M059J (cell line): ENCODE measurements at places on chromosomes 7 and 10. TPM values are rescaled to one million over a fixed set of nuclear protein-coding genes. Genes with fewer than 3 reads are reported as not detected.
A peak's percentile ranks its signal among the peaks of the same experiment; 100 is the strongest.

PTPRN2 gene
- total RNA-seq: 2.2 and 2.3 TPM in 2 replicates

HOXA5 gene
- 0.69 and 3.0 TPM in 2 replicates for total RNA-seq

GPC2 gene
- 2.8 and 4.2 TPM in 2 replicates for total RNA-seq

OR6V1 gene
- not detected in 2 replicates for total RNA-seq

CALML5 gene
- total RNA-seq: not detected in 2 replicates

HMX2 gene
- total RNA-seq: 0.07 and 0.96 TPM in 2 replicates

CDC14C gene
- 0.07 and 0.10 TPM in 2 replicates for total RNA-seq

GFRA1 gene
- 32.2 and 49.4 TPM in 2 replicates for total RNA-seq

CNNM1 gene
- total RNA-seq: 1.6 and 2.4 TPM in 2 replicates

CC2D2B gene
- total RNA-seq: not detected in 2 replicates

SKIDA1 gene
- total RNA-seq: 1.2 and 1.9 TPM in 2 replicates

GRCh38 chr7:66142996-66143395 is 28.3 kb downstream of the CRCP start:
- no peak for DNase-seq

GRCh38 chr10:9608602-9609001 is 1409.1 kb upstream of the CELF2 start:
- DNase-seq: no peak

GRCh38 chr10:85067955-85068354 is 739.6 kb downstream of the CCSER2 start:
- no peak for DNase-seq

- no peak for DNase-seq
These were observed 253.1 kb upstream of the RHOBTB1 start for GRCh38 chr10:61197057-61197456.

DNA sequence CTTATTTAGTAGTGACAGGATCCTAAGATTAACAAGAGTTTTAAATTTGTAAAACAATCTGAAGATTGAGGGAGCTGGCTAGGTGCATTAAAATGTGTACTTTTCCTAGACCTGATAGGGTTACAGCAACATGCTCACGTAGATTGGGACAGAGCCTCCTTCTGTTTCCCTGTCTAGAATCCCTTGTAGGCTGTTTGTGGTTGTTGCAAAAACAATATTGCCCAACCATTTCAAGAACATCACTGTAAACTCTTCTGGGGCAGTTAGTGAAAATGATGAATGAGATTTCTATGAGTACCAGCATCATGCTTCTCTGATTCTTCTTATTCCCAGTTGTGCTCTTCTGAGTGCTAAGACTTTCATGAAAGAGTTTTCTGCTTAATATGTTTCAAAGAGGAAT is 14.7 kb upstream of the CPED1 start:
- DNase-seq: no peak

- peak; percentile 61 for DNase-seq
These were observed 107.2 kb downstream of the EPC1 start for GRCh38 chr10:32239769-32240168.

DNA sequence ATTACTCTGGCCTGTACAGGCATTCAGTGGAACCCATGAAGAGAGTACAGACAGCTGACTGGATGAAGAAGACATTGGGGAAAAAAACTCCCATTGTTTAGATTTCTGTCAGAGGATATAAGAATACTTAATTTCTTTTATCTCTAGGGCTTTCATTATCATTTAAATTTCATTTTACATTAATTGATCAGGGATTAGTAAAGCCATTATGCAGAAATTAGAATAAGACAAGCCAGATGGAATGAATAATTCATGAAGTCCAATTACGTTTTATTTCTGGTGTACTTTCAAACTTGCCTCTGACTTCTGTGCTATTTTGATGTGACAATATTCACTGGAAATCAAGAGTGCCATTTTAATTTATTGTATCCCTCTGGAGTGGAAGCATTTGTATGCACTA is 247.0 kb downstream of the SLC25A13 start:
- DNase-seq: no peak

GRCh38 chr7:135333946-135334345 is 100.3 kb downstream of the STRA8 start:
- DNase-seq: no peak

DNA sequence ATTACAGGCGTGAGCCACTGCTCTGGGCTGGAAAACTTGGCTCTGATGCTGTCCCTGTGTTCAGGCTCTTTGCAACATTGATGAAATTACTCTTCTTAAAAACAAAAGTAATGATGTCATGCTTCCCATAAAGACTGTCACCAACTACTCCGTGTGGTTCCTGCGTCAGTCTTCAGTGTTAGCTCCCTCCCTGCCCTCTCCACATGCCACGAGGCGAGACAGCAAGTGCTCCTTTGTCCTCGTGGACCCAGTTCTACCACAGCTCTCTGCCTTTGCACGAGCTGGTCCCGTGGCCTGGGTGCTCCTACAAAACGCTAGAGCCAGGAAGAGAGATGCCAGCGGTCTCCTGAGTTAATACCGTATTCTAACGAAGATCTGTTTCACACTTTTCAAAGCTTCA is 194.5 kb downstream of the SDK1 start:
- DNase-seq: peak; percentile 5

- DNase-seq: no peak
These were observed 30.3 kb upstream of the KBTBD2 start for GRCh38 chr7:32921896-32922295.

GRCh38 chr7:16770657-16771329 is 17.2 kb downstream of the TSPAN13 start:
- DNase-seq: no peak

- DNase-seq: peak; percentile 42
These were observed 206.2 kb downstream of the ZNF365 start for GRCh38 chr10:62580396-62580795.

GRCh38 chr10:3239920-3240894 is 67.6 kb upstream of the PITRM1 start:
- DNase-seq: no peak

GRCh38 chr10:77801474-77802161 is 124.9 kb downstream of the DLG5 start:
- peak; percentile 47 for DNase-seq

DNA sequence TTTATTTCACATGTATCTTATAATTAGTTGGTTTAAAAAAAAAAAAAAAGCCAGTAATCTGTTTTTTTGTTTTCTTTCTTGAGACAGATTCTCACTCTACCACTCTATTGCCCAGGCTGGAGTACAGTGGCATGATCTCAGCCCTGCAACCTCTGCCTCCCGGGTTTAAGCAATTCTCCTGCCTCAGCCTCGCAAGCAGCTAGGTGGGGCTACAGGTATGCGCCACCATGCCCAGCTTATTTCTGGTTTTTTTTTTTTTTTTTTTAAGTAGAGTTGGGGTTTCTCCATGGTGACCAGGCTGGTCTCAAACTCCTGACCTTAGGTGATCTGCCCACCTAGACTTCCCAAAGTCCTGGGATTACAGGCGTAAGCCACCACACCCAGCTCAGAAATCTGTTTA is 34.1 kb upstream of the CAPZA2 start:
- DNase-seq: no peak

- no peak for DNase-seq
These were observed 668.0 kb upstream of the MBL2 start for GRCh38 chr10:53440601-53441000.

- no peak for DNase-seq
These were observed 160.3 kb downstream of the CELF2 start for GRCh38 chr10:11177926-11178471.

GRCh38 chr10:52451817-52452216 is 137.7 kb downstream of the DKK1 start:
- DNase-seq: peak; percentile 94

DNA sequence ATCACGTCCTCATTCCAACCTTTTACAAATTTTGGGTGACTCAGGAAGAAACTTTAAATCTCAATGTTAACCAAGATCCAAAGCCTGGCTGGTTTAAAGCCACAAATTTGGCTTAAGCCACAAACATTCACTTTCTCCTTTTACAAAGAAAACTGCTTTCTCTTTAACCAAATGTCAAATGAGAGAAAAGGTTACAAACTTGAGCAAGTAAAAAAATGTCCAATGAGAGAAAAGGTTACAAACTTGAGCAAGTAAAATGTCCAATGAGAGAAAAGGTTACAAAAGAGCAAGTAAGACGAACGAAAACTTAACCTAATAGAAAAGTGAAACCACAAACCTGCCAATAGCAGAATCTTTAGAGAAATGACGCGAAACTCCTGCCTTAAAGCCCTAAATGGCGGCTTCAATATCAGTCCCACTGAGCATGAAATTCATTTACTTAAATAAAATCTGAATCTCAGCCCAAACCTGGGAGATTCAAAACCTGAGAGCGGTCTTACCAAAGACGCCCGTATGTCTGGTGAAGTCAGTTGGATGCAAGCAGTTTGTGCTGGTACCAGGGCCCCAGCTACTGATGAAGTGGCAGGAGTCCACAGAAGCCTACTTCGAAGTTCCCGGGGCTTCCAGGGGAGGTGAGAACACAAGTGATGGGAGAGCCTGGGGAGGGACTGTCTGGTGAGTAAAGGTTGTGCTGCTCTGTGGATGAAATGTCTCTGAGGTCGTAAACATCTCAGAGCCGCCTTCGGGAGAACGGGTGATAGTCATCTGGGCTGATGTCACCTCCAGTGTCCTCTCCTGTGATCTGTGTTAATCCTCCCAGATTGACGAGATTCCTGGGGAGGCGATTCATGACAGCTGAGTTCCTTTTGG is 74.6 kb downstream of the PAXIP1 start:
- peak; percentile 95 for DNase-seq

GRCh38 chr7:16543456-16543855 is 16.8 kb downstream of the LRRC72 start:
- DNase-seq: no peak

- no peak for DNase-seq
These were observed 125.4 kb upstream of the SORCS3 start for GRCh38 chr10:104515678-104516199.

- no peak for DNase-seq
These were observed 1.8 kb downstream of the GOLGA7B start for GRCh38 chr10:97851341-97852001.

DNA sequence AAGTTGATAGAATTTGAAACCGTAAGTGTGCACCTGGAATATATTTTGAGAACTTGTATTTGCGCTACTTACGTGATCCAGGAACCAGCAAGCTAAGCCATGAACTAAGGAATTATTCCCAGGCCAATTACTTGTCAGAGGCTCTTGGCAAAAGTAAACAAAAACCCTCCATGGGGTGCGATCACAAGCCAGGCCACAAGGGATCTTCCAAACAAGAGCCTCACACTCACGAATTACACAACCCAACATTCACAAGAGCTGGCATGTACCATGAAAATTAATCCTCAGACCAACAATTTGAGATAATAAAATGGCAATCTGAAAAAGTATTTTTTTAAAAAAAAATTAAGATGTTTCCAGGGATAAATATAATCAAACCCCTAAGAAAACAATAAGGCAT is 467.0 kb upstream of the AKR1E2 start:
- DNase-seq: no peak

DNA sequence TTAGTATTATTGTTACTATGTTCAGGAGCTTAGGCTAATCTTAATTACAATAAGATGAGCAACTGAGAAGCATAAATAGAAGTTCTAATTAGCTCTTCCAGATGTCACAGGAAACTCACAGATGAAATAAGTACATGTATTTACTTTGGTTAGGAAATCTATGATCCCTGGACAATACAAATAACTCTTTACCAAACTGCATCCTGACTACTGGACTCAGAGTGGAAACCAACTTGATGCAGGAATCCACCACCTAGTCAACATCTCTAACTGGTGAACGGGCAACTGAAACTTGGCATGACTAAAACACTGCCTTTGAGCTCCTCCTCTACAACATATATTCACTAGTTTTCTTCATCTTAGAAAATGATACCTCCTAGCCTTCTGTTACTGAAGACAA is 193.2 kb downstream of the AGMO start:
- DNase-seq: no peak

GRCh38 chr10:108521827-108522492 is 1357.5 kb upstream of the SORCS1 start:
- DNase-seq: no peak

DNA sequence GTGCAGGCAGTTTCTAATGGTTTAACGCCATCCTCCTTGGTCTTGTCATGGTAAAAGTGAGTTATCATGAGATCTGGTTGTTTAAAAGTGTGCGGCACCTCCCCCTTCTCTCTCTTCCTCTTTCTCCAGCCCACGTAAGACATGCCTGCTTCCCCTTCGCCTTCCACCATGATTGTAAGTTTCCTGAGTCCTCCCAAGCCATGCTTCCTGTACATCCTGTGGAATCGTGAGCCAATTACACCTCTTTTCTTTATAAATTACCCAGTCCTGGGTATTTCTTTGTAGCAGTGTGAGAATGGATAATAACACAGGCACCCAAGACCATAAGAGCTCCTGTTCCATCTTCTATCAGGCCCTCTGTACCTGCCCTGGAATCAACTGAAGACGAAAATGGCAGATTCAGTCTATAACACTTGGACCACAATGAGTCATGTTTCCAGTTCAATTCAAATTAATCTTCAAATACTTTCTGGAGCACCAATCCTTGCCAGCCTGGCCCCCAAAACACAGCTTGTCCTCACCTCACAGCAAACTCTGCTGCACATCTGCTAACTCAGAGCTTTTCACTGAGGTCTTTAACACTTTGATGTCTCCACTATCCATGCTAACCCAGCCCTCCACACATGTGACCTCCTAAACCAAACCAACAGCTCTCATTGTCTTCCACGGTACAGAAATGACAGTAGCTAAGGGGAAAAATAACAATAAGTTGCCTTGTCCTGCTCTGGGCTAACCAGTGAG is 73.2 kb downstream of the SFMBT2 start:
- peak; percentile 28 for DNase-seq

DNA sequence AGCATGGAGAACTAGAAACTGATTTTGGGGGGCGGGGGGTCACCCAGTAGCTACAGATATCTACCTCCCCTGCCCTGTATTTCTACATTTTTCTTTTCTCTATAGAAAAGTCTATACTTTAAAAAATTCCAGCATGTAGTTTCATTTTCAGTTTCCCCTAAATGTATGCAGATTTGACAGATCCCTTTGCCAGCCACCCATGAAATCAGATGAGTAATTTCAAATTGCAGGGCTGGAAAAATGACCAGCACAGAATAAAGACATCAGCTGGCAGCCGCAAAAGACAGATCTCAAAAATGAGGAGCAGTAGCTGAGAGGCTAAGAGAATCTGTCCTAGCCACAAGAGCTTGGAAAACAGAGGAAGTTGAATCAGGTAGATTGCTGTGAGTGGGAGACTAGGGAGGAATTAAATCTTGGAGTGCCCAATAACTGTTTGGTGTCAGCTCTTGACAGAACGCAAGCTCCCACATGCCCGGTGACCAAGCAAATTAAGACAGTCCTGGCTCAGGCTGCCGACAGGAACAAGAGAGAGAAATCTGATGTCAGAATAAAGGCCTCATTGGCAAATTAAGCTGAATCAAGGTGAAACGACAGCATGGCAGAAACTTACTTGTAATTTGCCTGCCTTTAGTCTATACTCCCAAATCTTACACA is 24.5 kb downstream of the ADRB1 start:
- DNase-seq: peak; percentile 49

- no peak for DNase-seq
These were observed 120.7 kb downstream of the COL28A1 start for GRCh38 chr7:7414791-7415603.

GRCh38 chr7:34059136-34059828 is 153.9 kb downstream of the BMPER start:
- peak; percentile 47 for DNase-seq

GRCh38 chr10:72424561-72424960 is 69.8 kb upstream of the DNAJB12 start:
- no peak for DNase-seq

- DNase-seq: no peak
These were observed 240.7 kb downstream of the PARD3 start for GRCh38 chr10:34574353-34574934.
